Diencephalon (tissue), 1 donor: ENCODE measurements at places on chromosomes 3 and 15. TPM values are rescaled to one million over a fixed set of nuclear protein-coding genes. Genes with fewer than 3 reads are reported as not detected.

The TMCO5A gene
- total RNA-seq = not detected

The ADAMTS17 gene
- 6.0 TPM for total RNA-seq

The AHSG gene
- 0.23 TPM for total RNA-seq

The LRTM1 gene
- total RNA-seq = not detected

The C3orf70 gene
- total RNA-seq = 54.9 TPM

The TRH gene
- total RNA-seq = 29.1 TPM
